ENCODE measurements at places on chromosomes 12 and 14. TPM values are rescaled to one million over a fixed set of nuclear protein-coding genes. Genes with fewer than 3 reads are reported as not detected.

The SLC38A4 gene
- total RNA-seq: 0.08 TPM

The POLE2 gene
- 14.8 TPM for total RNA-seq

The RFLNA gene
- not detected for total RNA-seq

DNA sequence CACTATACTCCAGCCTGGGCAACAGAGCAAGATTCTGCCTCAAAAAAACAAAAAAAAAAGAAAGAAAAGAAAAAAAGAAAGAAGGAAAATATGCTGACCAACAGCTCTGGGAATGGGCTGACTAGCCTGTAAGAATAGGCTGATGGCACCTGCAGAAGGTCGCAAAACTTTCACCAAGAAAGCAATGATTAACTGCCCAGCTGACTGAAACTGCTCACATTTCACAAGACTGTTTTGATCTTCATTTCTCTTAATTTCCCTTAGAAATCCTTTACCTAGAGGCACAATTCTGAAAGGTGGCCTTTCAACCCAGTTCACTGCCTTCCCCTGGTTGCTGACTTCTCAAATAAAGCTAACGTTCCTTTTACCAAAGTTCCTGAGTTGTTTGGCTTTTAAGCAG lies 12.4 kb downstream of the BEST3 start:
- DNase-seq: no peak

GRCh38 chr14:54719406-54719805 lies 152.5 kb downstream of the SAMD4A start:
- DNase-seq: no peak

DNA sequence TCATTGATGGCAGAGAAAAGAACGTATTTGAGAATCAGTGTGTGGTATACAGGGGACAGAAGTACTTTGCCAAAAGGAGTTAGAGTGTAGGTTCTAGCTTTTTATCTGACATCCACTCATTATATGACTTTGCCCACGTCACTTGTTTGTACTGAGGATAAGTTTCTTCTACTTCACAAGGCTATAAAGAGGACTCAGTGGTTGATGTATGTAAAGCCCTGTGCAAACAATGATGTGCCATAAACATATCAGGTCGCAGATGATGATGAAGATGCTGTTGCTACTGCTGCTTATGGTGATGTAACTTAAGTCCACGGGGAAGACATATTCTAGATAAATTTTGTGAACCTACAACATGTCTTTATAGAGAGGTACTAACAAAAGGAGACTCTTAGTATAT lies 66.3 kb downstream of the TRHDE start:
- no peak for DNase-seq

GRCh38 chr14:58315606-58316005 lies 17.3 kb downstream of the ARID4A start:
- no peak for DNase-seq

GRCh38 chr14:36818794-36819384 lies 157.2 kb downstream of the PAX9 start:
- DNase-seq: no peak

Measured in HT-29 (cell line).